ENCODE measurements at places on chromosomes 5 and 9.

- no peak for DNase-seq
Observed at GRCh38 chr9:101848485-101848919, 110.1 kb upstream of the GRIN3A start.

DNA sequence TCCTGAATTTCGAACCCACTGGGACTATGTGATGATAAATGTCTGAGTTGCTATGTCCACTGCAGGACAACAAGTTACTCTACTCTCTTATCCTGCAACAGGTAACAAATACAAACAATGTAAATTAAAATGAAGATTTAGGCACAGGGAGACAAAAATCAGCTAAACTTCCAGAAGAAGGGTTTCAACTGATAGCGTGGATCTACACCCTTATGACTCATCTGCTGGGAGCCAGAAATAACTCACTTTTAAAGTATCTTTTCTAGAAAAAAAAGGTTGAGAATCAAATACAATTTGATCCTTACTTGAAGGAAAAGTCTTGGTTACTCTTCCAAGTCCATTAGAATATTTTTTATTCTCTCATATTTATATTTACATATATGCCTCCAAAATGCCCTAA is 21.4 kb downstream of the PJA2 start:
- no peak for DNase-seq

DNA sequence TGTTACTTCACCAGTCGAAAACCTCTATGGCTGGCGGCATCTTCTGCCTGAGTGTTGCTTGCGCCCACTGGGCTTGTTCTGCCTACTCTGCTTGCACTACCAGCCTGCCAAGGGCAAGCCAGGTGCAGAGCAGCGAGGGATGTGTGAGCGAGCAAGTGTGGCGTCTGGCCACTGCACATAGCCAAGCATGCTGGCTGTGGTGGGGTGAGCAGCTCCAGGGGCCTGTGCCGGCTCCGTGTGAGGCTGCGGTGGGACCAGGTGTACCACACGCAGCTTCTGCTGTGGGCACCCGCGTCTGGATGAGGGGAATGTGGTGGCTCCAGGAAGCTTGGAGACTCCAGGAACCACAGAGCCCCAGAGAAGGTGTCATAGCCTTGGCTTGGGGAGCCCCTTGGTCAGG is 51.4 kb downstream of the GTF3C4 start:
- DNase-seq: no peak

- no peak for DNase-seq
Observed at GRCh38 chr9:128943832-128944620, 3.4 kb downstream of the DOLK start.

- DNase-seq: no peak
Observed at GRCh38 chr5:42837601-42838000, 25.9 kb upstream of the SELENOP start.

- peak; percentile 13 for DNase-seq
Observed at GRCh38 chr5:109690242-109690974, 681 bp downstream of the MAN2A1 start.

GRCh38 chr9:109083813-109084405 is 35.8 kb downstream of the TMEM245 start:
- no peak for DNase-seq

DNA sequence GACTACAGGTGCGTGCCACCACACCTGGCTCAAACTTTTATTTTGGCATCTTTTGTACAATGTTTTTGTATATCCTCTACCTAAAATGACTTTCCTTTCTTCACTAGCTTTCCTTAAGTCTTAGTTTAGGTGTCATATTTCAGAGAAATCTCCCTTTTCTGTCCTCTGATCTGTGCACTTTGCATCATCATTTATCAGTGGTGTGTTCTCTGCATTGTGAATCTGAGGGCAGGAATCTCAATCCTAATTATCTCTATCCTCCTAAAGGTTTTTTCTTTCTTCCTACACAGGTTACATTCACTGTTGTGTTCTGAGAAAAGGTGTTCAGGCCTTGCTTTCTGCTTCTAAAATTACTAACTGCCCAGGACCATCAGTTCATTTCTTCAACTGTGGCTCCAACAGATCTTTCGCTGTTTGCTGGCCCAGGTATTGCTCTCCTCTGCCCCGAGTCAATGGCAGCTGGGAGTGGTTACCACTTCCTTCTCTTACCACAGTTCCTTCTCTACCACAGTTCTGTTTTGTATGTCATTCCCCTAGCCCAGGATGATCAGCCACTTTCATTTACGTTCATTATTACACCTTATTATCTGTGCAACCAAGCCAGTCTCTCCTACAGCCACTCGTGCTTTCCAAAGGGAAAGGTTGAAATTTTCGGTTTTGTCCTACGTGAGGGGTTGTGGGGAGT is 14.0 kb downstream of the TGFBR1 start:
- DNase-seq: no peak

DNA sequence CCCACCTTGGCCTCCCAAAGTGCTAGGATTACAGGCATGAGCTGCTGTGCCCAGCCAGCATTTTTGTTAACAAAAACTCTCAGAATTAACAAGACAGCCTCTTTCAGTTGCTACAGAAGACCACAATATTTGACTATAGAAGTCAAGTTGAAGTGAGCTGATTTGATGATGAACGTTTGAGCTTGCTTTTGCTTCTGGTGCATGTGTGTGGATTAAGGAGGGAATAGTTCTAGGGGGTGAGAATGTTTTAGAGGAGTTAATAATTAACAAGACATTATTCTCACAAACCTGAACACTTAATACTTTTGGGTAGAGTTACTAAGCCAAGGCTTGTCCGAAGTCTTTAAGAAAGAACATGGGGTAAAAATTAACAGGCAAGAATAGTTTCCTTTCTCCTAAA is 191.6 kb downstream of the TENT4A start:
- DNase-seq: no peak

- DNase-seq: no peak
Observed at GRCh38 chr9:77731930-77732329, 83.8 kb upstream of the GNA14 start.

GRCh38 chr5:133967698-133968203 is 674 bp downstream of the C5orf15 start:
- no peak for DNase-seq

GRCh38 chr5:15533129-15533893 is 33.3 kb downstream of the FBXL7 start:
- DNase-seq: no peak

GRCh38 chr5:31853398-31854135 is 214.6 kb downstream of the PDZD2 start:
- DNase-seq: no peak

- DNase-seq: no peak
Observed at GRCh38 chr9:80504601-80505230, 933.0 kb downstream of the TLE4 start.

- no peak for DNase-seq
Observed at GRCh38 chr5:90845723-90846554, 287.3 kb downstream of the ADGRV1 start.

- no peak for DNase-seq
Observed at GRCh38 chr5:53333160-53333559, 147.3 kb upstream of the FST start.

- no peak for DNase-seq
Observed at GRCh38 chr5:175464074-175464941, 14.1 kb upstream of the SFXN1 start.

DNA sequence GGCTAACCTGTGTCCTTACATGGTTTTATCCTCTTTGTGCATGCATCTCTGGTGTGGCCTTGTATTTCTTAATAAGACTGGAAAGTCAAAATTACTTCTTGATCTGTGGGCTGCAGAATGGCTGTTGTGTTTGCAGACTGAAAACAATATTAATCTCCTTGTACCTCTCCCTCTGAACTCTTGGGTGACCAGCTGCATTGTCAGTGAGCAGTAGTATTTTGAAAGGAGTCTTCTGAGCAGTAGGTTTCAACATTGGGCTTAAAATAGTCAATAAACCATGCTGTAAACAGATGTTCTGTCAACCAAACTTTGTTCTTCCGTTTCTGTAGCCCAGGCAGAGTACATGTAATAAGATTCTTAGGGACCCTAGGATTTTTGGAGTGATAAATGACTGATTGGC is 26.7 kb upstream of the NIM1K start:
- no peak for DNase-seq

GRCh38 chr9:119500072-119500771 is 131.0 kb upstream of the BRINP1 start:
- no peak for DNase-seq

DNA sequence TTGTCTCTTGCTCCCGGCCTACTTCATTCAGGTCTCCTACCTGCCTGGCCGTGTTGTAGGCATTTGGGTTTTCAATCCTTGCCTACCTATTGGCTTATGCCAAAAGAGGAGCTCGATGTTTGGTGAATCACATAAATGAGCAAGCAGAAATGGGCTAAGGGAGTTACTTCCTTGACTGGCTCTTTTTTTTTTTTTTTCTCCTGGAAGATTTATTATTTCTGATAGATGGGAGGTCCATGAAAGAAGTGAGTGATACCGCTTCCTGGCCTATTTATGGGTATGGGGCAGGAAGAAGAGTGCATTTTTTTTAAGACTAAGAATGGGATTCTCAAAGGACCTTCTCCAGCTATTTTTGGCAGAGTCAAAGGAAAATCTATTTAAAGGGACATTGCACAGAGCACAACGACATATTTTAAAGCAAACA is 294.1 kb downstream of the ARHGAP26 start:
- no peak for DNase-seq

GRCh38 chr9:127972236-127972871 is 8.4 kb downstream of the EEIG1 start:
- no peak for DNase-seq

- no peak for DNase-seq
Observed at GRCh38 chr9:110036286-110036685, 171.7 kb downstream of the C9orf152 start.

GRCh38 chr5:164721656-164722055 is 1216.2 kb downstream of the MAT2B start:
- no peak for DNase-seq

- DNase-seq: no peak
Observed at GRCh38 chr5:135342551-135342875, 56.5 kb downstream of the MACROH2A1 start.

DNA sequence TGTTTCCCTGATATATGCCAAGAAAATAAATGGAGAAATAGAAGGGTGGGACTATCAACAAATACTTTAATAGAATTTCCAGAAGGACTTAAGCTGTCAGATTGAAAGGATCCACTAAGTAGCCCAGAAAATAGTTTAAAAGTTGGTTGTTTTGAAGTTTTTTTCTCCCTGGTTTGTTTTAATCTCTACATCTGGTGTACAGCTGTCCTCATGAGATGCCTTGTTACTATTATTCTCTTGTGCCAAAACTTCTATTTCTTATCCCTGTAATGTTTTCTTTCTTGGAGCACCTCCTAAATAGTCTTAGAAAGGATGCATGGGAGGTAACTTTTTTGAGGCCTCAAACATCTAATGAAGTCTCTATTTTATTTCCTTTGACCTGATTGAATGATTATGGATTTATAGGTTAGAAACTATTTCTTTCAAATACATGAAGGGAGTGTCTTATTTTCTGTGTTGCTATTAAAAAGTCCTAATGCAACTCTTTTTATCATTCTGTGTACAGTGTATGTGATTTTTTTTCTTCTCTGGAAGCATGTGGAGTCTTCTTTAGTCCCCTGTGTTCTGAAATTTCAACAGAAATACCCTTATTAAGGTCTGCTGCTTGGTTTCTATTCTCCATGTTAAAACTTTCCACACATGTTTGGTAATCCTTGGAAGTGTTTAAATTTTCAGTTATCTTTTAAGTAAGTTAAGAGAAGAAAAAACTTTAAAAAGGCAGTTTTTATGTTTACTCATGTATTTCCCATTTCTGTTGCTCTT is 140.0 kb upstream of the CDKN2B start:
- DNase-seq: no peak

DNA sequence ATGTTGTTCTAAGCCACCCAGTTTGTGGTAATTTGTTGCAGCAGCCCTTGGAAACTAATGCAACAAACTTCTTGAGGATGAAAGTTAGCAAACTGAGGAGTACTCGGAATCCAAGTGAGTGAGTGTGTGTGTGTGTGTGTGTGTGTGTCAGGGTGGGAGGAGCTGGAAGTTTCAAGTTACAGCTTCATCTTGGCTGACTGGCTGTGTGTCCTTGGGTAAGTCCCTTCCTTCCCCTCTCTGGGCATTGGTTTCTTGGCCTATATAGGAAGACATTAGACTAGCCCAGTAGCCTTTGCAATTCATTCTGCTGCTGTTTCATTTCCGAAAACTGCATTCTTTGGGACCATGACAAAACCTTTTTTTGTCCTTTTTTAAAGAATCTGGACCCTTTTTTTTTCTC is 157.2 kb downstream of the MELK start:
- no peak for DNase-seq

GRCh38 chr9:137694962-137695875 is 76.4 kb downstream of the EHMT1 start:
- no peak for DNase-seq

DNA sequence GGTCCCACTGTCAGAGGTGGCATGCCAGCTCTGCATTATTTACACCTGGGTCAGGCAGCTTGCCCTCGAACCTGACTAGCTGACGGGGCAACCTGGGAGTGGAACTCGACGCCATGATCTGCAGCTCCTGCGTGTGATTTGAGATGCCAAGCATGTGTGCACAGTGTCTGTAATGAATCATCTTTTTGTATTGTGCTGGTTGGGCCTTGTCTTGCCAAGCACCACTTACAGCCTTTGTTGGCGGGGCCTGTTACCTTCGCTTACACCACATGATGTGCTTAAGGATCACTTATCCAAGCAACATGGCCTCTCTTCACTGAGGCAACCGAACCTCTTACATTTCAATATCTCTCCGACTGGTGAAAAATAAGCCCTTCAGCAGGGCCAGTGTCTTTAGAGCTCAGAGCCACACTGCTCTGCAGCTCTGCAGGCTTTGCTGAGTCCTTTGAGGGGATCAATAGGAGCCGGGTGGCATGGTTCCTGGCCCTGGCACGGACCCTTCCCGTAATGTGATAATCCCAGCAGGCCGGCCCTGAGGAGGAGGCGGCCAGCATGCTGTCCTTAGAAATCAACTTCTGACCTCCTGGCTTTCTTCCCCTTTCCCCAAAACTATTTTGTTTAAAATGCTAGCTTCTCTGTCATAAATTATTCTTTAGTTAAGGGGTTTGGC is 297.7 kb upstream of the CD180 start:
- DNase-seq: no peak

DNA sequence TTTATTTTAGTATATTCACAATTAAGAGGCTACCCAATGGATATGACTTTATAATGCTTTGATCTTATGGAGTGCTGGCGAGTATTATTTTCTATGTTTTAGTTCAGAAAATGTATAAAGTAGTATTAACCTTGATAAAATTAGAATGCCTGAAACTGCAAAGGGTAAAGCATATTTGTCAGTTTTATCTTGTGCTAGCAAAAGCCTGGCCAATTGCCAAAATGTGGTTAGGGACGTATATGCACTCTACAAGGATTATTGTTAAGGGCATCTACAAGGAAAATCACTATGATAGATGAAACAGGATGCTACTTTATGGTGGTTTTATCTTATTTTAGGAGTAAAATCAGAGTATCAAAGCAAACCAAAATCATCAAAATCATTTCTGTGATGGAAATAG is 281.7 kb downstream of the CCDC171 start:
- DNase-seq: no peak

GRCh38 chr5:153756540-153756939 is 266.1 kb downstream of the GRIA1 start:
- no peak for DNase-seq

- DNase-seq: no peak
Observed at GRCh38 chr5:14676320-14676719, 11.8 kb downstream of the OTULIN start.

GRCh38 chr5:118981783-118982182 is 6.6 kb downstream of the DTWD2 start:
- no peak for DNase-seq

GRCh38 chr5:156414391-156414790 is 87.4 kb downstream of the SGCD start:
- no peak for DNase-seq

- DNase-seq: no peak
Observed at GRCh38 chr9:124293718-124294506, 36.2 kb downstream of the NEK6 start.
